ENCODE measurements at places on chromosomes 3 and 15.

DNA sequence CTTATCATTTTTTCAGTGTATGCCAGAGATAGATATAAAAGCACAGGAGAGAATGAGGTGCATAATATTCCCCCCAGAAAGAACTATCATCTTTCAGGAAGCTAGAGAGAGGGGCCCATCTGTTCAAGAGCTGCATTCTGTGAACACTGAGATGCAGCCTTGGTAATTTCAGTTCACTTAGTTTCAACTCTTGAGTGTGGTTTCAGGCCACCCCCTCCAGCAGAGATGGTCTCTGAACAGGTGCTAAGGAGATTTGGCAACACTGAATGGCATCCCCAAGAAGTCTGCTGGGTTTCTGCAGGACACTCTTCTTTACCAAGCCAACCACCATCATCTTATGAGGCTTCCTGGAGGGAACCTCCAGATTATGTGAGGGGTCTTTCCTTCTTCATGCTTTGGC lies 30.4 kb upstream of the LIMD1 start:
- DNase-seq: no peak

- DNase-seq: no peak
These were observed 362.3 kb upstream of the CBLB start for GRCh38 chr3:106231086-106231485.

- peak; percentile 64 for DNase-seq
These were observed 3.5 kb downstream of the SPINT1 start for GRCh38 chr15:40847223-40847961.

- no peak for DNase-seq
These were observed 84.7 kb downstream of the PPP2R3A start for GRCh38 chr3:136050250-136050649.

DNA sequence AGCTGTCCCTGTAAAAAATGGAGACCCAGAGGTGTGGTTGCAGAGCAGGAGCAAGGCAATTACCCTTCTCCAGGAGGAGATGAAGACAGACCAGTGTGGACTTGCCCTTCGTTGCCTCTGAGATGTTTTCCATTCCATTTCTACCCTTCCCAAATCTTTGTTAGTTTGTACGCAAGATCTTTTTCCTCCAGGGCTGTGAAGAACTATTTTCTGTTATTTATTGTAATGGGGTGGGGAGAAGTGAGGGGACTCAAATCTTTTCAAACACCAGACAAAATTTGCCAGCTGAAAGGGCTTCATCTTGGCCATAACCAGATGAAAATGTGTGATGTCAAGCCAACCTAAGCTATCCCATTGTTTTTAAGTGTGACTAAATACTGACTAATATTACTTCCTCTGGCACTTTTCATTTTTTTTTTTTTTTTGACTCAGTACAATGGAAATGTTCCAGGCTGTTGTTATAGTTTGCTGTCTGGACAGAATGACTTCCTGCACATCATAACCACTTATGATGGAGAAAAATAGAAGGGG lies 271.3 kb upstream of the TPRG1 start:
- no peak for DNase-seq

DNA sequence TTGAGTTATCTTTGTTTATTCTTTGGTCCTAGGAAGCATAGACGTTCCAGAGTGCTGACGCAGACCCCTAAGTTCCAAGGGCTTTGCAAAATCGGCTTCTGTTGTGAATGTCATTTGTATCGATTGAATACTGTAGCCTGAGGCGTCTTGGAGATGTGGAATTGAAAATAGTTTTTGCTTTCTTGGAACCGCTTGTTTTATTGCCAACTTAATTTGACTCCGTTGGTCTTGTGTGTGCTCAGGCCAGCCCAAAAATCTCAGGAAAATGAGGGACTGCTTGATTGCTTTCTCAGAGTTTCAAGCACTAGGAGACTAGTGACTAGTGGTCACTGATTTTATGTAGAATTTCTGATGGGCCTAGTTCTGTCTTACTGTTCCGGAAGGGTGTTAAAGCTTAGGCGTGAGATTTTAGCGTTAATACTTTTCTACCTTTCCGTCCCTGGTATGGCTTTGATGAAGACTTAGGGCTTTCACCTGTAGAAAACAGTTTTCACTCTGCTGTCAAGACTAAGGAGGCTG lies 263 bp upstream of the UTS2B start:
- peak; percentile 62 for DNase-seq

DNA sequence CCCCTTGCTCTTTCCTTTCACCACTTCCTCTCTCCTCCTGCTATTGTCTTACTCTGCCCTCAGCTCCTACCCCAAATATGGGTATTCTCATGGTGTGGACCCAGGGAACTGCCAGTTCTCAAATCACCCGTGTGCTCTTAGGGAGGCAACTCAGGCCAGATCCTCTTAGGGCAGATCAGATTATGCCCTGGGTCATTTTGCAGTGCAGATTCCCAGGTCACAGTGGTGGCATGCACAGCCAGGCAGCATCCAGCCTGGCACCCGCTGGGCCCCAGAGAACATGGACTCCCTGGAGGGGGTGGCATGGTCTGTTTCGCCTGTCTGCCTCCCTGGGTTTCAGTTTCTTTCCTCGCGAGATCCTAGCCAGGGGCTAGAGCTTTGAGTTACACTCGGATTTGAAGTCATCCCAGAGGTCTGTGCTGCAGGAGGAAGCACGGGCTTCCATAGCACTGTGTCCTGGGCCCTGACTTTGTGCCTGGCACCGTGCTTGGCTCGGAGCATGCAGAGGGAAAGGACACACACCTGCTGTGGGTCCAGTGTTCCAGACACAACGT lies 96.1 kb downstream of the TOP2B start:
- DNase-seq: no peak

- DNase-seq: peak; percentile 78
These were observed at the start of gene SATB1 for GRCh38 chr3:18424729-18425640. Gene SATB1, minus strand, starts transcription at chr3:18425339. Its CDS starts 4,372 bp downstream, at chr3:18420967.

DNA sequence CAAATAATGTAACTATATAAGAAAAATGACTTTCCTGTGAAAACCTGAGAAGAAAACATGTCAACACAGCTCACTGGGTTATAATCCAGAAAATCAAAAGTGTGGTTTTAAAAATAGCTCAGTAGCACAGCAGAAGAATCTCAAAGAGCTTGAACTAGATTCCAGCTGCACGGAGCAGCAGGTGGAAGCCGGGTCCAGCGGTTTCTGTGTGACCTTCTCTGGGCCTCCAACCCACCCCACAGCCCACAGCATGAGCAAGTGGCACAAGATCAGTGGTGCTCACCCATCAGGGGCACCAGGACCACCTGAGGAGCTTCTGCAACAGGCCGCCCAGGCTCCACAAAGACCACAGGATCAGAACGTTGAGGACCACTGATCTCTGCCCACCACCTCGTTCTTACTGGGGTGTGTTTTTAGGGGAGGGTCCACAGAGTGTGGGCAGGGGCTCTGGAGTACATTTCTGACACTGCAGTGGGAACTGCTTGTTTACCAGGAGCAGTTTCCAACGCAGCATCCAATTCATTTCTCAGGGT lies 23.2 kb downstream of the SLC41A3 start:
- DNase-seq: no peak

DNA sequence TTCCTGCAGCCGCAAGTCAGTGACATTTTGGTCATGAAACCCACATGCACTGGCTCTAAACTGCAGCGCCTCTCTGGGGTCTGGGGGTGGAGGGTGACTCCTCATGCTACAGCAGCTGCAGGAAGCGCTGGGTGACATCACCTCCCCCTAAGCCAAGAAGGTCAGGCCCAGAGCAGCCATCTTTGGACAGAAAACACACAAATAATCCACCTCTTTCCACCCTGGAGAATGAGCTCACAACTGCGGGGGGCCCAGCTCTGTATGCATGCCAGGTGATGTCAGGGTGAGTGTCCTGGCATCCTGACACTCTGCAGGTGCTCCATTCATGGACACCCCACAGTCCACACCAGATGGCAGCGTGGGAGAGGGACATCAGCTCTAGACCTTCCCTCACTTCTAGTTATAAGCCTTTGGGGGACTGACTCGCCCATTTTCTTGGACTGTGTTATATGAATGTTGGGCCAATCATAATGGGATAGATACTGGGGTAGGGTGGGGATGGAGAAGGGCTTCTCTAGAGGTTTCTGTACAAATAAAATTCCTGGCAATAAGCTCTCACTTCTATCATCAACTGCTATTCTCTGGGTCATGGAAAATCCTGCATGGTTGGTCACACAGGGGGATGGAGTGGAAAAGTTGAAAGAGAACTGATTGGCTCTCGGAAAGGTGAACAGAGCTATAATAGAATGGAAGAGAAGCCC lies 70.7 kb upstream of the THBS1 start:
- DNase-seq: no peak

DNA sequence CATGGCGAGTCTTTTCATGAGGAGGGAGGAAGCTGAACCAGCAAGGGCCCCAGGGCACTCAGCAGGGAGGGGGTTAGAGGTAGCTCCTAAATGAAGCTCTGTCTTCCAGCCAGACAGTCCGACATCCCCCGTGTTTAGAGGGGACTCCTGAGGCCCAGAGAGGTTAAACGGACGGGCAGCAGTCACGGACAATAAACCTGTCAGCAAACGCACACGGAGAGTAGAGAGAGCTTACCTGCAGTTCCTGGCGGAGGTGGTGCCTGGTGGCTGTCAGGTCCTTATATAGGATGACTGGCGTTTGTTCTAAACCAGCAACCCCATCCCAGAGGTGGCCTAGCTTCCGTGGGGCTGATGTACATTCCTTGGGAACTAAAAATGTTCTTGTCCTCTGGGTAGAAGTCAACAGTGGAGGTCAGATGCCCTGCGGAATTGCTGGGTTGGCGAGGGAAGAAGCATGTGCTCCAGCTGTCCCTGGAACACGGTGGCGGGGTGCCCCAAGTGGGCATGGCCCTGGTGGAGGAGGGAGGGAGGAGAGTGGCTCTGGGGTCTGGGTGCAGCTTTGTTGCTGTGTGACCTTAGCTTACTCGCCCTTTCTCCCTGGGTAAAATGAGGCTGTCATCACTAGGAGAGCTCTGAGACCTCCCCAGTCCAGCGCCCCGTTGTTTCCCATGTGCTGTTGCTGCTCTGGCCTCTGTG lies 2.1 kb downstream of the GHRL start:
- no peak for DNase-seq

DNA sequence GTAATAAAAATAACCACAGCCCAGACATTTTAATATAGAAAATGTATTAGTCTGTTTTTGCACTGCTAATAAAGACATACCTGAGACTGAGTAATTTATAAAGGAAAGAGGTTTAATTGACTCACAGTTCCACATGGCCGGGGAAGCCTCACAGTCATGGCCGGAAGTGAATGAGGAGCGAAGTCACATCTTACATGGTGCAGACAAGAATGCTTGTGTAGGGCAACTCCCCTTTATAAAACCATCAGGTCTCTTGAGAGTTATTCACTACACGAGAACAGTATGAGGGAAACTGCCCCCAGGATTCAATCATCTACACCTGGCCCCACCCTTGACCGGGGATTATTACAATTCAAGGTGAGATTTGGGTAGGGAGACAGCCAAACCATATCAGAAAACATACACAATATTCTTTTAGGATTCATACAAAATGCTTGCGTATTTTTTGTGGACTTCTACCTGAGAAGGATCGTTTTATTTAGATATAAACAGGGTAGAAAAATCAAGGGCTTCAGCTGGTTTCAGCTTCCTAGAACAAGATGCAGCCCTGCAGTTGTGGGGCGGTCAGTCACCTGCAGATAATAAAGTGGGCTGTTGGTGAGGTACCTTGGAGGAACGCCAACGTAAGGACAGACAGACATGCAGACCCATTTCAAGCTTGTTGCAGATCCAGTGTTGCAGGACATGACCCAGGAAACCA lies 101.9 kb downstream of the TNIK start:
- DNase-seq: no peak

GRCh38 chr15:100172356-100173024 lies 169.3 kb downstream of the ADAMTS17 start:
- DNase-seq: no peak

DNA sequence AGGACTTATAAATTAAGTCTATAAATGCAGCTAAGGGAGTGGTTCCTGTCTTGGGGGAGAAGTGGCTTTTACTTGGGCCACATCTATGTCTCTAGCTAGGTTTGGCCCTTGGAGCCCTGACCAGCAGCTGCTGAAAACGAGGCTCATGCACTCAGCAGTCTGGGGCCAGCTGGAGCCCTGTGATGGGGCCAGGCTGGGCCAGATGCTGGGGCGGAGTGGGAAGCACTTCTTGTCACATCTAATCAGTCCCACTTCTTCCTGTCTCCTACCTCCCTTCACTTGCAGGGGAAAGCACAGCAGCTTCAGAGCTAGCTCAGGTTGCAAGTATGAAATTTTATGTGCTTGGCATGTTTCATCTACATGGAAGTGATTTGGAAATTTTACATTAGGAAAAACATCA lies 209.9 kb upstream of the ROPN1 start:
- DNase-seq: no peak

DNA sequence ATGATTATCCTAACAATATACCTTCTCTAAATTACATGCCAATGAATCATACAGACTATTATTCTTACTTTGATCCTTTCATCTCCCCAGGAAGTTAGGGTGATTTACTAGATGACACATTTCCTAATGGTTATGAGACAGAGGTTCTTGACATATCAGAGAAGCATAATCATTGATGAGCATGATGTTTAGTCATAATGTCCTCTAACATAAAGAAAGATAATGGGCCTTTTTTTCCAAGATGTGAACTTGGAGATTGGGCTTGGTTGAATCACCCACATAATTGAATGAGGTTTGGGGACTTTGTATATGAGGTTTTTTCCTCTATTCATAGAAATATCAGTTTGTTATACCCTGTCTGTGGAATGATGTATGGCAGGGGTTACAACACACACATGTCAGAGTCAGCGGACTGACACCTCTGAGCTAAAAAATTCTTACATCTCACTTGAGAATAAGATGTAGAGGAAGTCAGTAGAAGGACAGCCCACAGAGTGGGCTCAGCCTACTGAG lies 69.7 kb upstream of the DCBLD2 start:
- DNase-seq: peak; percentile 19

DNA sequence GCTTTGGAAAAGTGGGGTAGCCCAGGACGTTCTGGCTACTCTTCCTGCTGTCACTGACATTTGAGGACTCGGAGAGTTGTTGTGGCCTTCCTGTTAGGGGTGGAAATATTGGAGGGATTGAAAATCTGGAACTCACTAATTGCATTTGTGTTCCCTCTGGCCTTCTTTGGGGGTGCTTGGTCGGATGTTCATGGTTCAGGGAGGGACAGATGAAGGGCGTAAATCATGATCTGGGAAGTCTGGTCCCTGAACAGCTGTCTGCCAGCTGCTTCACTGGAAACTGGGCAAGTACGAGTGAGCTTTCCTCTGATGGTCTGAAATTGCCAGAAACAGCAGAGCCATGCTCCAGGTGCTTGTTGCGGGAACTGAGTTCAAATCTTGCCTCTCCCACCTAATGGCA lies 327.8 kb upstream of the C2CD4B start:
- no peak for DNase-seq

- DNase-seq: no peak
These were observed 54.8 kb downstream of the SMAD3 start for GRCh38 chr15:67120009-67120838.

DNA sequence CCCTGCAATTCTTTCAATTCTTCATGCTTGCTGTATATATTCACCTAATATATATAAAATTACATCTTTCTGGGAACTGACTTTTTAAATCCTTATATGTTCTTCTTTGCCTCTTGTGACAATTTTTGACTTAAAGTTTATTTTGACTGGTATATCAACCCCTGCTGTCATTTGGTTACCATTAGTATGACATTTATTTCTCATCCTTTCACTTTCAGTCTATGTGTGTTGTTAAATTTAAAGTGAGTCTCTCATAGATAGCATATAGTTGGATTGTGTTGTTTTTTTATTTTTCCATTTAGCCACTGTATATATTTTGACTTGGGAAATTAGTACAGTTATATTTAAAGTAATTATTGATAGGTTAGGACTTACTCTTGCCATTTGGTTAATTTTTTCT lies 194.9 kb downstream of the DPH6 start:
- DNase-seq: no peak
